NCI-H1694 treated with DMSO at 0.1 percent for 48 hours (cell line): ENCODE measurements at places on chromosomes 7 and 10.

- no peak for DNase-seq
Measured at GRCh38 chr7:158911145-158911544, 54.8 kb downstream of the DYNC2I1 start.

- no peak for DNase-seq
Measured at GRCh38 chr7:48971173-48971572, 46.8 kb downstream of the CDC14C start.

- no peak for DNase-seq
Measured at GRCh38 chr10:45282061-45282460, 33.3 kb downstream of the OR13A1 start.

- DNase-seq = no peak
Measured at GRCh38 chr10:94361171-94361794, 1.5 kb downstream of the NOC3L start.

GRCh38 chr7:27096768-27097514 is 1.1 kb upstream of the HOXA1 start:
- DNase-seq = peak; percentile 28

GRCh38 chr7:47254081-47254977 is 327.6 kb downstream of the TNS3 start:
- peak; percentile 50 for DNase-seq

DNA sequence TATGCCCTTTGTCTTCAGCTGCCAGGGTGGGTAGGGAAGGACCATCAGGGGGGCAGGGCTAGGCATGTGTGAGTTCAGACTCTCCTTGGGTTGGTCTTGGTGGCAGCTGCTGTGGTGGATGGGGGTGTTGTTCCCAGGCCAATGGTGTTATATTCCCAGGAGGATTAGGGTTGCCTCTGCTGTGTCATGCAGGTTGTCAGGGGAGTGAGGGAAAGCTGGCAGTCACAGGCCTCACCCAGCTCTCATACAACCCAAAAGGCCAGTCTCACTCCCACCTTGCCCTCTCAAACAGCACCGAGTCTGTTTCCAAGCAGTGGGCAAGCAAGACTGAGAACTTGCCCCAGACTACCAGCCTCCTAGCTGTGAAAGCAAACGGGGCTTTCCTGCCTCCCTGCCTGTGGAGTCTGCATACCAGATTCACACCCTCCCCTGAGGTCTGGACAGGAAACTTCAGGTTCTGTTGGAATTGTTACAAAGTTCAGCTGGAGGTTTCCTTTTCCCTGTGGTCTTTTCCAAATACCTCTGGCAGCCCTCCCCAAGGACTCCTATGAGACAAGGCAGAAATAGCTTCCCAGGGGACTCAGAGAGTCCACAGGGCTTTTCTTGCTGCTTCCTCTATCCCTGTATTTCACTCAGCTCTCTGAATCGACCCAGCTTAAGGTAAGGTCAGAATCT is 1.4 kb downstream of the HYAL4 start:
- no peak for DNase-seq

DNA sequence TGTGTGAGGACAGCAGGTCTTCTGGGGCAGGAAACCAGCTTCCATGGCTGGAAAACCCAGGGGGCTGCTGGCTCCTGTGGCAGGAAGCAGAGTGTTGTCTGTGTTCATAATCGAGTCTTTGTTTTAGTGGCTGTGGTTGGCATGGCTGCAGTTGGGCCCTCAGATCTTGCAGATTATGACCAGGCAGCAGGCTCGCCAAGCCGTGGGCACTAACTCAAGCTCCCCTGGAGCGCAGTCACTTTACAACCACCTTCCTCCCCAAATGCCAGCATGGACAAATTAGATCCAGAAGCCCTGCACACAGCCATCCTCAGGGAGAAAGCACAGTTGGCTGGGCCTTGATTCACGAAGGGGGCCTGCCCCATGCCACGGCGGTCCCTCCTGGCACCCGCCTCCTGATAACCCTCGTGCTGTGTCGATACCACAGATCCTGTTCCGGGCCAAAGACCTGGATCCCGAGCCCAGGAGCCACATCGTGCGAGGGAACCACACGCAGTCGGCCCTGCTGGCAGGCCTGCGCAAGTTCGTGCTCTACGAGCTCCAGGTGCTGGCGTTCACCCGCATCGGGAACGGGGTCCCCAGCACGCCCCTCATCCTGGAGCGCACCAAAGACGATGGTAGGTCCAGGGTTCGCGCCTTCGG is 552.5 kb upstream of the FOXK1 start:
- DNase-seq = no peak

DNA sequence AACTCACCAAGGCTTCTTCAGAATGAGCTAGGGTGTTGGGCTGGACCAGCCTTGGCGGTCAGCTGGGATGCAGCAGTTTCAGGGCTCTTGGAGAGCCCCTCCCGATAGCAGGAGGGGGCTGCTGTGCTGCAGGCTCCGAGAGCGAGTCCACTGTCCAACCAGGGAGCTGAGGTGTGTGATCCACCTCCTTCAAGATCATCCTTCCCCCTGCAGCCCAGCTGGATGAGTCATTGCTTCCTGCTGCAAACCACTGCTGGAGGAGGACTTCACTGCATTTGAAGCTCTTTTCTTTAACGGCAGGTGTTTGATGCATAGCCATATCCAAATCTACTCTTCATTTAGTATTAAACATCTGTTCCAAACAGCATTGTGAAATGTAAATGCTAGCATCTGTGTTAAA is 54.2 kb upstream of the EBF3 start:
- no peak for DNase-seq

- DNase-seq = peak; percentile 61
Measured at GRCh38 chr7:70693686-70694433, 438.1 kb upstream of the GALNT17 start.

DNA sequence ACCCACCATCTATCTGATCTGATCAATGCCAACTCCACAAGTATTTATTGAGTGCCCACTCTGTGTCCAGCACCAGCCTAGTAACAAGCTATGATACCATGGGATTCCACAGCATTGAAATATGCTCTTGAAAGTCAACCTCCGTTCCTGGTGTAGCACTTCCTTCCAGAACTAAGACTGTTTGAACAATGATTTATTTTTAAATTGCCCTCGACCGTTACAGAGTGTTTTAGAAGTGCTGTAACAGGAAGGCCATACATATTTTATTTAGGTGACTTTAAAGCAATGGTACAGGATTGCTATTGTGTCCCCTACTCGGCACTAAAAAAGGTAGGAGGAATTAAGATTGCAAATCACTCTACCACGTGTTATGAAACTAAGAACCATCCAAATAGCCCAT is 225.6 kb downstream of the TEX36 start:
- no peak for DNase-seq

- no peak for DNase-seq
Measured at GRCh38 chr10:128116187-128116586, 10.0 kb downstream of the MKI67 start.

DNA sequence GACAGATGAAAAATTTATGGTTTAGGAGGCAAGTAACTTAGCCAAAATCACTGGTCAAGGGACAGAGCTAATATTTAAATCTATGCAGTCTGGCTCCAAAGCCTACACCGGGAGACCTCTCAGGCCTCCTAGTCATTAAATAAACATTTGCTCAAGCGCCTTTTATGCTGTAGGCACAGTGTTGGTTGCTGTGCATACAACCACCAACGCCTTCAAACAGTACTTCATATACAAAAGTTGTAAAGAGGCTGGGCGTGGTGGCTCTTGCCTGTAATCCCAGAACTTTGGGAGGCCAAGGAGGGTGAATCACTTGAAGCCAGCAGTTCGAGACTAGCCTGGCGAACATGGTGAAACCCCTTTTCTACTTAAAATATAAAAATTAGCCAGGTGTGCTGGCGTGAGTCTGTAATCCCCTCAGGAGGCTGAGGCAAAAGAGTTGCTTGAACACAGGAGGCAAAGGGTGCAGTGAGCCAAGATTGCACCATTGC is 159.8 kb downstream of the MAGI2 start:
- no peak for DNase-seq
